ENCODE measurements at places on chromosomes 5 and 9. TPM values are rescaled to one million over a fixed set of nuclear protein-coding genes. Genes with fewer than 3 reads are reported as not detected.
A peak's percentile ranks its signal among the peaks of the same experiment; 100 is the strongest.

Gene FAM221B
- not detected for polyA plus RNA-seq

Gene TAF11L10
- not detected for polyA plus RNA-seq

Gene GRIA1
- polyA plus RNA-seq = 0.35 TPM

Gene APC
- polyA plus RNA-seq = 5.1 TPM

Gene ANKRD31
- polyA plus RNA-seq = 0.05 TPM

Gene DAB2
- 23.7 TPM for polyA plus RNA-seq

Gene CCDC180
- polyA plus RNA-seq = 1.2 TPM

Gene KCNV2
- not detected for polyA plus RNA-seq

DNA sequence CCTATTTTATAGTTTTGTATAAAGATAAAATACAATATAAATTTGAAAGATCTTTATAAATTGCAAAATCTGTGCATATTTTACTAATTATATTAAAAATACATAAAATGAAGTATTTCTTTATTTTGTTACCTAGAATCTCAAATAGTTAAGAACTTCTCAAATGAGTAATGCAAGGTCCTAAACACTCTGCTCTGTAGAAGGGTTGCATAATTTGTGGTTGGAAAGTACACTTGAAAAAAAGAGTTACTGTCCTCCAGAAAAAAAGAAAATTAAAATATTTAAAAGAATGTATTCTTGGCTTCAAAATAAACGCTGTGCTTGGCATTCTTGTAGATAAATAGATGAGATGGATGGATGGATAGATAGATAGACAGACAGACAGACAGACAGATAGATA lies 428.8 kb upstream of the CDH6 start:
- no peak for DNase-seq

- no peak for DNase-seq
These were observed 245.8 kb downstream of the SPATA31D1 start for GRCh38 chr9:82234160-82234943.

DNA sequence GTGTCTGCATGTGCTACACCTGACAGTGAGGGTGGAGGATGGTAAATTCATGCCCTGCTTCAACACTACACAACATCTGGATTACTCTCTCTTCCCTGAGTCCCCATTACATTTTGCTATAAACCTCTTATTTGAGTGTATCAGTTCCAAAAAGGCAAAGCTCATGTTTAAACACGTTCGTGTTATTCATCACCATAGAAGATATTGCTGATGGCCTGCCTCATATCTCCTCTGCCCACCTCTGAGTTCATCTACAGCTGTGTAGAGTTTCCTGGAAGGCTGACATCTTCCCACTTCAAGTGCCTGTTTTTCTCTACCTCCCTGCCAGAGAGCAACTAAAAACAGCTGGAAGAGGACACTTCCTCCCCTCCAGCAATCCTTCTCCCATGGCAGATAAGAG lies 433.2 kb downstream of the ISL1 start:
- no peak for DNase-seq

- no peak for DNase-seq
These were observed 88.2 kb upstream of the PANK3 start for GRCh38 chr5:168667301-168667840.

DNA sequence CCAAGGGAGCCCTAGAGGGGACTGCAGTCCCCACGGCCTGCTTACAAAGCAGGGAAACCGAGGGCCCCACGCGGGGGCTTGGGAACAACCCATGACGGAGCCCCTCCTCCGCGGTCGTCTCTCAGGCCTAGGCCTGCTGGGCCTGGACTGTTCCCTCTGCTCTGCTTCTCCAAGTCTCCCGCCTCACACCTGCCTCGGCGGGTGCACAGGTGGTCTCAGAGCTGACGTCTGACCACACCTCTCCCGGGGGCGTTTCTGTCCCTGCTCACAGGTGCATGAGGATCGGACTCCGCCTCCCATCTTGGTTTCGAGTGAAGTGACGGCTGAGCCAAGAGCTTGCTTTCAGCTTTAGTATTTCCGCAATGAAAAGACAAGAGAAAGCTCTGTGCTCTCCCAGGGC lies 72.1 kb downstream of the MRPL36 start:
- DNase-seq = peak; percentile 8

DNA sequence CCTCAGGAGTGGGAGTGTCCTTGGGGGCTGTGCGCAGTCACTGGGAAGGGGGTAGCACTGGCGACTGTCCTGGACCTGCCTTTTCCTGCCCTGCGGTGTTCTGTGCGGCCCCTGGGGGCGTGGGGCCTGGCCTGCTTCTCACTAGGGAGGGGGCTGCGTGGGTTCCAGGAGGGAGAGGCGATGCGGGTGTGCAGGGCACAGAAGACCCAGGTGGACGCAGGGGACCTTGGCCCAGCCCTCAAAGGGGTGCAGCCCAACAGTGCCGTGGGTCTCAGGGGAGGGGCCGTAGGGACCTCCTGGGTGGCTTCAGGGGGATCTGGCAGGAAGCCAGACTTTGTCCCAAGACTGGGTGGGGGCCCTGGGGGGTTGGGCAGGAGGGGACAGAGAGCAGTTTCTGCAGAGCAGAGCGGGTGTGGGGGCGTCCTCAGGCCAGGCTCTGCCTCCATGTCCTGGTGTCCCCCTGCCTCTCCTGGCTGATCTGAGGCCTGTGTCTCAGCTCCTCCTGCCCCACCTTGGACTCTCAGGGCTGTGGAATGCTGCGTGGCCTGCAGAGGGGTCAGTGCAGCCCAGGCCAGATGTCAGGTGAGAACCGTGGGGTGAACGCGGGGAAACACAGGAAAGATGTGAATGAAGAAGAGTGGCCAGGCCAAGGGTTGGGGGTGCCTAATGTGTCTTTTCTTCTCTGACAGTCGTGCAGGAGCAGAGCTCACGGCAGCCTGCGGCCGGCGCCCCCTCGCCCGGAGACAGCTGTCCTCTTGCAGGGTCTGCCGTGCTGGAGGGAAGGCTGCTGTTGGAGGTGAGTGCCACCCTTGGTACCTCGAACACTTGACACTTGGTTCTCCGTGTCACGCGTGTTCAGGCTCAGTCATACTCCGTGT lies 54.6 kb downstream of the AHRR start:
- DNase-seq = peak; percentile 27

DNA sequence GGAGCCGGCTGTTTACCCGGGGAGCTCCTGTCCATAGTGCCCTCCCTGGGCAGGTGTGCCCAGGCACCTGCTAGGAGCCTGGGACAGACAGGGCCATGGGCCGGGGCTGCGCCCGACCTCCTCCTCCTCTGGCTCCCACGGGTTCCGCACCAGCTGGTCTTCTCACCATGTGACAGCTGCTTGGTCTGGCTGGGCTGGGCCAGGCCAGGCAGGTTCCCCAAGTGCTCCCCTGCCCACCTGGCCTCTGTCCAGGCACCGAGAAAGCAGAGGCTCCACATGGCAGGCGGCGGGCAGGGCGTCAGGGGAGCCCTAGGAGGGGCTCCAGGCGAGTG lies 60.0 kb downstream of the OLFM1 start:
- no peak for DNase-seq

DNA sequence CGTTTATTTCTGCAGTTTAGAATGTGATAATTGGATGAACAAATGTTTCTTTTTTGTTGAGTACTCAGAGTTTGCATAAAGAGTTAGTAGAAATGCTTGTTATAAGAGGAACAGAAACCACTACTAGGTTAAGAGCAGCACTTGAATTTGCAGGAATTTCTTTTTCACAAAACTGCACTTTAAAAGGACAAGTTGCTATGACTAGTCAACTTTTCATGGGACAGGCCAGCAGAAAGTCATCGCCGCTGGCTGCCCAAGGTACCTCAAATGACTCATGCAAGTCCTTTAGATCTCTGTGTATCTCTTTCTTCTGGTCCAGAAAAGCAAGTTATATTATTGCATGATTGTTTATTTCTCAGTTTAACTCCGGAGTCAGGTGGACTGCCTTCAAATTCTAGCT lies 97.3 kb upstream of the HMHB1 start:
- DNase-seq = no peak

DNA sequence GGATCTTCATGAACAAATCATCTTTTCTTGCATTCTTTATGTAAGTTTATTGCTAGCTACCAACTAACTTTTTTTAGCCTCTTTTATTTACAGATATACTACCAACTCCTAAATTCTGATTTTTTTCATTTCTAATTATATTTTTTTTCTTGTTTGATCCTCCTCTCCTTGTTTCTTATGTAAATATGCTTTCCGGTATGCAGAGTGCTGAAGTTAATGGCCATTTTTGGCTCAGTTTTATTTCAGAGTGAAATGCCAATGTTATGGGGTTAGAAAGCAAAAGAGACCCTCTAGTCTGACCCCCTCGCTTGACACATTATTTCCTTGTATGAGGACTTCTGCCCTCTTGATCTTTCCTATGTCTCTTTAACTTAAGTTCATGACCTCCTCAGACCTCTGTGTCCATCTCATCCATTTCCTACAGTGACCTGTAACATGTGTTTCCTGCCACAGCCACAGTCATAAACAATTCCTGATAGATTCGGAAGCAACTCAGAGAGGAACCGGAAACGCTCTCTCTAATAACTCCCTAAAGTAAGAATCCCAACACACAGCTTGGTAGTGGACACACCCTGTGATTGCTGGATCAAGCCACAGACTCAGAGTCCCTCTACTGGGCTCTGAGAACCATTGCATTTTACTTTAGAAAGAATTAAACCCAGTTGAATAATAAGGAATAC lies 42.9 kb upstream of the AFAP1L1 start:
- DNase-seq = peak; percentile 34

DNA sequence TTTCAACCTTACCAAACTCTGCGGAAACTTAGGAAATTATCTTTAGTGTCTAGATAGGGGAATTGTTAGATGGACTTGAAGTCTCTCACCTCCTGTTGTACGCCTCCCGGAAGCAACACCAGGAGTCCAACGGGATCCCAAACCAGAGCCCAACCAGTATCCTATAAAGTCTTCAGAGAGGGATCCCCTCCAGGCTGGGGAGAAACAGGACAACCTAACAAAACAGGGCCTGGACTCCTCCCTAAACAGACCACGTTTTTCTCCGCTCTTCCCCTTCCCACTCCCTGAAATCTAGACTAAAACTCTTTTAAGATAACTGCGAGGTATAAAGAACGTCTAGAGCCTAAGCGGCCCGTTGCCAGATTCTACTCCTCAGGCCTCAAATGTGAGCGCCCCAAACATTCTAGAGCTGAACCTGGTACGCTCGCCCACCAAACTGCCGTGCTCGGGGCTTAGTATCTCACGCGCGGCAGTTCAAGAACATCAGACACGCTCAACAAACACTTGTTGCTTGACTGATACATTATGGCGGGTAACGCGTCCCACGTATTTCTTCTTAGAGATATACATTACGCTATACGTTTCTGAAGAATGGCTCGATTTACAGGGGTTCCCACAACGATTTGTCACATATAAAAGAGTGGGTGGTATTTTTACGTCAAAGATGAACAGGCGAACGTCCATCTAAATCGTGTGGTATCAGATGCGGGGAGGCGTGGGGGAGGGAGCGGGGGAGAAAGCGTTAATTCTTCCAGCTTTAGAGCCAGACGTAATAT lies 663 bp upstream of the SMIM27 start:
- peak; percentile 32 for DNase-seq

DNA sequence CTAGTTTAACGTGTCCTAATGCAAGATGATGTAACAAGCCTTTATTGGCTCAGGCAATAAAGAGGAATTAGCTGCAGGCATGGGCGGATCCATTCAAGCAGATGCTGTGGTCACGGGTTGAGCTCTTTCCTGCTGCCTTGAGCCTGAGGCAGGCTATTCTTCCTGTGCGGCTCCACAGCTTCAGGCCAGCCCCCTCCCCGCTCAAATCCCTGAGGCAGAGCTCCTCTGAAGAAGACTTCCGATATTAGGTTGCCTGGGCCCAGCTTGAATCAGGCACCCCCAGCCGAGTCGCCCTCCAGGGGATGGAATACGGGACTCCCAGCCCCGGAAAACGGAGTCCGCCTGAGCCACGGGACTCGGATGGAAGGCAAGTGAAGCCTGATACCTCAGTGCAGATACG lies 95.0 kb upstream of the RUFY1 start:
- no peak for DNase-seq

GRCh38 chr9:120755044-120755443 lies 38.2 kb downstream of the FBXW2 start:
- DNase-seq = no peak

DNA sequence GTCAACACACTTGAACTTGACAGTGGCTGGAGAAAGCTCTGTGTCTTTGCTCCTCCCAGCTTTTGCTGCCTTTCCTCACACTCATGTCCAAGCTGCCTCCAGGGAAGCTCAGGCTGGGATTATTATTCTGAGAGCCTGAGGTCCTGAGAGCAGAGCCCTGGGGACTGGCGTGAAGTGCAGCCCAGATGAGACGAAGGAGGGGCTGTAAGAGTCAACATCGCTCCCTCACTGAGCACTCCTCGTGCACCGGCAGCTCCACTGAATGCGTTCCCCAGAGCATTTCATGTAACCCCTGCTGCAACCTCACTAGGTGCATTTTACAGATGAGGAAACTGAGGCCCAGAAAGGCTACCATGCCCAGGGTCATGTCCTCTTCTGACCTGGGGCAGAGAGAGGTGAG lies 63.5 kb upstream of the PHYKPL start:
- no peak for DNase-seq

GRCh38 chr9:106892632-106893031 lies 29.7 kb downstream of the ZNF462 start:
- peak; percentile 48 for DNase-seq

DNA sequence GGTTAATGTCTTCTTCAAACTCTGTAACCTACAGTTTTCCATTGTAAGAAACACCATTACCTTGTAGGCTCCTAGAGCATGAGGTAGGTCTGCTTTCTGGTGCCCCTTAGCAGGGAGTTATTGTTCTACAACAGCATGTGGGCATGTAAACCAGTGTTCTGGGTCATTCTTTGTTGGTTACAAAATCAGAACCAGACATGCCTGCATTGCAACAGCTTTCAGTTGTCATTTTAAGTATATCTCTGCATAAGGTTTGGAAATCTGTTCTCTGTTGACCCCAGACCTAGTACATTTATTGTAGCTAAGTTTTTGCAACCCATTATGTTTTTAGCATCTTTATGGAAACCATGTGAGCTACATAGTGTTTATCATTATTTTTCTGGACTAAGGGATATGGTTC lies 10.9 kb downstream of the RGMB start:
- DNase-seq = no peak

- DNase-seq = no peak
These were observed 8.7 kb upstream of the GDA start for GRCh38 chr9:72140586-72140985.

DNA sequence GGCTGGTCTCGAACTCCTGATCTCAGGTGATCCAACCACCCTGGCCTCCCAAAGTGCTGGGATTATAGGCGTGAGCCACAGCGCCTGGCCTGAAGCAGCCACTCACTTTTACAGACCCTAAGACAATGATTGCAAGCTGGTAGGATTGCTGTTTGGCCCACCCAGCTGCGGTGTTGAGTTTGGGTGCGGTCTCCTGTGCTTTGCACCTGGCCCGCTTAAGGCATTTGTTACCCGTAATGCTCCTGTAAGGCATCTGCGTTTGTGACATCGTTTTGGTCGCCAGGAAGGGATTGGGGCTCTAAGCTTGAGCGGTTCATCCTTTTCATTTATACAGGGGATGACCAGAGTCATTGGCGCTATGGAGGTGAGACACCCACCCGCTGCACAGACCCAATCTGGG lies 1.5 kb downstream of the CA9 start:
- no peak for DNase-seq

DNA sequence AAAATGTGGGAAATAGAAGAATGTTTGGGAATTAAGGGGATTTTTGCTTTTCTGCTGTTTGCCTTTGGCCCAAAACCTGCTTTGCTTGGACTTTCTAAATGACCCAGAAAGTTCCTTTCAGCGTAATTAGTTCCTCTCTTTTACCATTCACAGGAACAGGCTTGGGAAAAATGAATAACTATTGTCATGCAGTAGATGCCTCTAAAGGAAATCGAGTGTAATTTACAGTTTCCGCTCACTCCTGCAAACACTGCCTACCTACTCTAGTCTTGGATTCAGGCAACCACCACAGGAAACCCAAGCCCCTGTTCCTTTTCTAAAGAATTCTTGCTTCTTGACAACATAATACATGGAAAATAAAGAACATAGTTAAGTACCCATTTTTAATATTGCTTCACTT lies 25.0 kb downstream of the TTC23L start:
- DNase-seq = no peak

All from SK-N-SH (cell line).